ENCODE measurements at places on chromosomes 12 and 14.

DNA sequence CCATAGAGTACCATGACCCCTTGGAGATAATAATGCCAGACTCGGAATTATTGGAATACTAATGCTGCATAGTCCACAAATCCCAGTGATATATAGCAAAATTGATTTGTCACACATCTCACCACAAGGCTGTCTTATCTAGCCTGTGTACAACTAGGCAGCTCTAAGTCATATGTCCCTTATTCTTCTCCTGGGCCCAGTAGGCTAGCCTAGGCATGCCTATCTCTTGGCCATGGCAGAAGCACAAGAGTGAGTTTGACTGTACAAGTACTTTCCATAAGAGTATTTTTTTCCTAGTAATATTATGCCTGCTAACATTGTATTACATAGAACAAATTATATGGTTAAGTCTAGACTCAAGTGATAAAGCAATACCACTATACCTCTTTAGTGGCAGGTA lies 1122.1 kb upstream of the SEL1L start:
- no peak for DNase-seq

GRCh38 chr12:47652521-47653234 lies 53.2 kb downstream of the RPAP3 start:
- no peak for DNase-seq

DNA sequence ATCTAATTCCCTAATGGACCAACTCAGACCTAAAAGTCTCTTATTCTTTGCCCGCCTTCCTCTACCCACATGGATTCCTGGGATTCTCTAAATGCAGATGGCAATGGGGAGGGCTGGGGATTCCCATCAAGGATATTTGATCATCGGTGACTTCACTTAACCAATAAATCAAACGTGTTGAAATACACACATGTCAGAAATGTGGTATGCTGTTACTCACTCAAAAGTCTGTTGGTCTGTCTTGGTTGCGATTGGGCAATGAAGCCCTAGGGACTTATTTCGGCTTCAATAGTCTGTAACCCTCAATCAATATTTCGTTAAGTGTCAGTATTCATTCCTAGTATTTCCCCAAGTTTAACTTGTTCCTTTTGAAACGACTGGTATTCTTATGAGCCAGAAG lies 117.2 kb upstream of the DIO3 start:
- no peak for DNase-seq

DNA sequence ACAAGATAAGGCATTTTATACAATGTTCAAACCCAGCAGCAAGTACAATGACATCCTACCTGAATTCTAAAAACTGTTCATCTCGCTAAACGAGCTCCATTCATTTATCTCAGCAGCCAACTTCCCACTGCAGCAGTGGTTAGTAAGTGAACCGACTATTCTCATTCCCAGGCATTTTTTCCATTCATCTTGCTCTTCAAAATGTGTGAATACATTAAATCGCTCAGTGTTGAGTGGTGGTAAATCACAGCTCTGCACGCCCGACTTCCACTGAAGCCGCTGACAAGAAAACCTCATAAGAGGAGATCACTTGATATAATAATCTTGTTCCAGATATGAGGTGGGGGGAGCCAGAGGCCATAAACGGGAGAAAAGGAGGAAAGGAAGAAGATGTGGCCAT lies 746.2 kb upstream of the USP15 start:
- no peak for DNase-seq

GRCh38 chr14:77682158-77682553 lies 25.7 kb downstream of the ALKBH1 start:
- DNase-seq = no peak

GRCh38 chr12:122079532-122080081 lies 1.1 kb downstream of the MLXIP start:
- no peak for DNase-seq

- DNase-seq = no peak
Measured at GRCh38 chr12:11807458-11807857, 158.0 kb downstream of the ETV6 start.

DNA sequence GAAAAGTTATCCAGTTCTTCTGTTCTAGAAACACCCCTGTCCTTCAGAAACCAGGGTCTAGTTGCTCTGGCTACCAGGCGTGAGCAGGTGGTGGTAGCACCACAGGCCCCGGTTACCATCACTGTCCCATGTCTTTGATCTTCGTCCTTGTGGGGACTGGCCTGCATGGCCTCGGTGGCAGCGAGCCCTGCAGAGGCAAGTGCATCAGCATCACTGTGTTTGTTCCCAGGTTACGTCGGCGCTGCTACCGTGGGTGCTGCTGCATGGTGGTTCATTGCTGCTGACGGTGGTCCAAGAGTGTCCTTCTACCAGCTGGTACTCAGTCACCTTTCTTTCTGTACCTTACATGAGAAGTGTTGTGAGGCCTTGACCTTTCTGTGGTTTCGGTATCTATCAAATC lies 58.9 kb downstream of the ANAPC7 start:
- no peak for DNase-seq

GRCh38 chr14:66600416-66600815 lies 92.5 kb downstream of the GPHN start:
- DNase-seq = no peak

GRCh38 chr14:89417465-89418225 lies 612 bp upstream of the FOXN3 start:
- peak; percentile 15 for DNase-seq

DNA sequence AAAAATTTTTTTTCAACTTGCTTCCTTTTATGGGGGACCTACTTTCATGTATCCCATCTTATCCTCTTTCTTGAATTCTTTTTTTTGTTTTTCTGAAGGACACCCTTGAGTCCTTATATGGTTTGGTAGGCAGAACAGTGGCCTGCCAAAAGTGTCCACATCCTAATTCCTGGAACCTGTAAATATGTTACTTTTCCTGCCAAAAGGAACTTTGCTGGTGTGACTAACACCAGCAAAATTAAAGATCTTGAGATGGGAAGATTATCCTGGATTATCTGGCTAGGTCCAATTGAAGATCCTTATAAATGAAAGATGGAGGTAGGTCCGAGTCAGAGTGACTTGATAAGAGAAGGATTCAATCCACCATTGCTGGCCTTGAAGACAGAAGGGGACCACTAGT lies 5.3 kb downstream of the NUBPL start:
- DNase-seq = no peak

- no peak for DNase-seq
Measured at GRCh38 chr12:19316425-19316824, 122.9 kb upstream of the AEBP2 start.

DNA sequence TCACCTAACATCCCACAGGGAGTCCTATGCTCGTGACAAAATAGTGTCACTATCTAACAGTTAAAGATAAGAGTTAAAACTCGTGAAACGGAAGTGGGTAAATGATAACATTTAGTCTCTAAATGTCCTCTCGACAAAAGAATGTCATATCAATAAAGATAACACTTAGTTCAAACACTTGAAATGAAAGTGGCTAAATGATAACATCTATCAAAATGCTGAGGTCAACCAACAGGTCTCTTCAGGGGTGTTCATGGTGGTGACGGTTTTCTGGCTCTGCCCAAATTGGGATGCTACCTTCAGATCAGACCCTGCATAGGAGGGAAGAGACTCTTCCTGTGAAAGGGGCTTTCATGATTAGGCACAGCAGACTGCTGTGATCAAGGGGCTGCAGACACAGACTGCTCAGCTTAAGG lies 22.1 kb downstream of the IL26 start:
- DNase-seq = no peak

DNA sequence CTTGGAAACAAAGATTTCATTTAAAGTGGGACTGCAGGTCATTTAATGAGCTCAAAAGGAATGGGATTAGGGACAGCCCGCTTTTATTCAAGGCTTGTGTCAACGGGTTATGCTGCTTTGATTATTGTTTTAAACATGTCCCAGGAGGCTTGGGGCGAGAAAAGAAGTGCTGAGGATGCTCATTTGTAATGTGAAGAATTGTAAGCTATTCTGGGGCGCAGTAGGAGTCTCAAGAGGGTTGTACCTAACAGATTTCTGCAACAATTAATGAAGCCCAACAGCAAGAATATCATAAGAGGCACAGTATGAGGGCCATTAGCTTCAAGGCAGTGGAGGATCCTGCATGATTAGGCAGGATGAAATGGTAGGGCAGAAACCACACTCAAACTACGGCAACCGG lies 122.5 kb downstream of the KTN1 start:
- no peak for DNase-seq

DNA sequence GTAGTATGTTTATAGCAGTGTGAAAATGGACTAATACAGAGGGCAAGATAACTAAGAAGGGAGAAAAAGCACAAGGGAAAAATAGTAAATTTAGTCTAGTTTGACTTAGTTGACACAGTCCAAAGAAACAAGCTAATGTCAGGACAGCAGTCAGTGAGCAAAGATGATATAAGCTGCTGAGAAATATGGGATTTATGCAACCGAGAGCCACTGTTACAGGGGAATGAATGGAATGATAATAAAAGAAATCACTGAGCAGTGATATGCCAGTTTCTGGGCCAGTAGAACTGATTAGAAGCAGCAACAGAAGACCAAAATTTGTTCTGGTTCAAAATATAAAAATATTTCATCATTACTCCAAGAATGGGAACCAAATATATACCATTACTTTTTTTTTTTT lies 60.1 kb downstream of the R3HDM2 start:
- no peak for DNase-seq

DNA sequence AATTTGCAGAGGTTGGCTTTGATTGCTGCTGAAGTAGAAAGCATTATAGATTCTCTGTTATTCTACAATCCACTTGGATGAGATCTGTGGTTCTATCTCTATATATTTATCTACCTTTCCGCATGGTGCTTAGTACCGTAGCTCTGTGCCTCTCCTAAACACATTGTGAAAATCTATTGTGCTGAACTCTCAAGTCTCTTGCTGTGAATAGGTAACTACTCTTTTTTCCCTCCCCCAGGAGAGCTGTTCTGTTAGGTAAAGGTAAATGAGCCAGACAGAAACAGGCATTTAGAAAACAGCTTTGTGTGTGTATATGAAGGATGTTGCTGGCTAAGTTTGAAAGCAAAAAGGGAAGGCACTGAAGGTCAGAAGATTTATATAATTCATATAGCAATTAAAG lies 112.6 kb downstream of the BRMS1L start:
- no peak for DNase-seq

- no peak for DNase-seq
Measured at GRCh38 chr12:45223868-45224267, 8.0 kb downstream of the ANO6 start.

- no peak for DNase-seq
Measured at GRCh38 chr12:94167756-94168416, 19.5 kb downstream of the PLXNC1 start.

GRCh38 chr12:80912901-80913770 lies 24.6 kb downstream of the LIN7A start:
- DNase-seq = no peak

GRCh38 chr12:111429828-111430432 lies 24.2 kb downstream of the SH2B3 start:
- peak; percentile 75 for DNase-seq

GRCh38 chr14:32761381-32761968 lies 177.2 kb upstream of the NPAS3 start:
- no peak for DNase-seq

DNA sequence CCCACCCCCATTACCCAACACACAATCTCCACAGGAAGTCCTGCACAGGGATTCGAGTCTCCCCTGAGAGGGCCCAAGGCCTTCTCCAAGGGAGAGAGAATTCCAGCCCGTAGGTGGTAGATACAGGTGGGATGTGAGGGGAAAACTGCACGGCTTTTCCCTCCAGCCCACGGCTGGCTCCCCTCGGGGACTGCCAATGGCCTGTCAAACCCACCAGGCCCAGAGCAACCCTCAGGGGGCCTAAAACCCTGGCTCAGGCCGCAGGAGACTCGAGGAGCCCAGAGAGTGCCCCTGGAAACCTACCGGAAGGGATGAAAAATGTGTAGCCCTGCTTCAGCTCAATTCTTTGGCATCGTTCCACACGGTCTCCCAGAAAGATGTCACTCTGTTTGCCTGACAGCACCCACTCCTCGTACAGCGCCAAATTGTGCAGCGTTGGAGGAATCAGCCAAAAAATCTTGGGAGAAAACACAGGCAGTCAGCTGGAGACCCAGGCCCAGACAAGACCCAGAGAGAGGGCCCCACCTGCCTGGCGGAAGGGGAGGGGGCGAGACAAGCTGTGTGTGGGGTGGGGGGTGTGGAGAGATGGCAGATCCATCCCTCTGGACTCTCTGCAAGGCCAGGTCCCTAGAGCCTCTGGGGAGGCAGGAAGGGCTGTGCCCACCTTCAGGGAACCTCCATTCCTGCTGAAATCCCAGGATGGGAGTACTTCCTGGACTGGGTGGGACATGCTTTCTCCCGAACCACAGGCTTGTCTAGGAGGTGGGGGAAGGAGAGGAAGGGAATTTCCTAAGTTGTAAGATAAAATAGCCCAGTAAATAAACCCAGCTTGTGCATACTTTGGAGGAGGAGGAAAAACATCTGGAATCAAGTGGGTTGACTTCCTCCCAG lies 48.1 kb downstream of the KDM2B start:
- no peak for DNase-seq

GRCh38 chr14:72625689-72626088 lies 268.2 kb downstream of the DPF3 start:
- DNase-seq = no peak

- no peak for DNase-seq
Measured at GRCh38 chr12:19925841-19926240, 442.5 kb upstream of the PDE3A start.

DNA sequence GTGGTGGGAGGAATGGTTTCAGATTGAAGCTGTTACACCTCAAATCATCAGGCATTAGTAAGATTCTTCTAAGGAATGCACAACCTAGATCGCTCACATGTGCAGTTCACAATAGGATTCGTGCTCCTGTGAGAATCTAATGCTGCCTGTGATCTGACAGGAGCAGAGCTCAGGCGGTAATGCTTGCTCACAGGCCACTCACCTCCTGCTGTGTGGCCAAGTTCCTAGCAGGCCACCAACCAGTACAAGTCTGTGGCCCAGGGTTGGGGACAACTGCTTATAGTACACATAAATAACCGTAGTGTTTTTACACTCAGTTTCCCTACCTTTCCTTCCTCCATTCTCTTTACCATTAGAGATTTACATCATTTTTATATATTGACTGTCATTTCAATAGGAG lies 121.4 kb downstream of the SLCO1B3 start:
- DNase-seq = no peak

All from effector memory CD4-positive, alpha-beta T cell (primary cell).